Activated T-helper 1 cell treated with anti-CD3 and anti-CD28 coated beads, Interleukin-12 subunit alpha, Interleukin-12 subunit beta, Interleukin-2, Interleukin-4 antibody, amounts not matched to agents 30 ng/mL and 10 ng/mL and 1 ng/mL, durations not matched to agents 14 hours and 24 hours and 36 hours (primary cell): ENCODE measurements at places on chromosomes 6 and 20.
A peak's percentile ranks its signal among the peaks of the same experiment; 100 is the strongest.

DNA sequence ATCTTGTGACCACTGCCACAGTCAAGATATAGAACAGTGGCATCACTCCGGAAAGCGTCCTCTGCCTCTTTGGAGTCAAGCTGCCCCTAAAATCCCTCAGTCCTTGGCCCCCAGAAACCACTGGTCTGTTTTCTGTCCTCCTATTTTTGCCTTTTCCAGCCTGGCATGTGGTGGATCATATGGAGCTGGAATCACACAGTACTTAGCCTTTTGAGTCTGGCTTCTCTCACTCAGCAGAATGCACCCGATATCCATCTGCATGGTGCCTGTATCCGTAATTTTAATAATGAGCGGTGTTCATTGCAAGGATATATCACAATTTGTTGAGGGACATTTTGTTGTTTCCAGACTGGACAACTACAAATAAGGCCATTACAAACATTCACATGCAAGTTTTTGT lies 49.0 kb upstream of the STX16 start:
- H3K36me3 ChIP-seq, result no peaks in the 10 kb centered on the region
- DNase-seq, result no peak
- peaks cover 4% of the 10 kb centered on the region for H3K27me3 ChIP-seq
- no peaks in the 10 kb centered on the region for H3K4me1 ChIP-seq
- H3K4me3 ChIP-seq, result no peak overlapping the region

DNA sequence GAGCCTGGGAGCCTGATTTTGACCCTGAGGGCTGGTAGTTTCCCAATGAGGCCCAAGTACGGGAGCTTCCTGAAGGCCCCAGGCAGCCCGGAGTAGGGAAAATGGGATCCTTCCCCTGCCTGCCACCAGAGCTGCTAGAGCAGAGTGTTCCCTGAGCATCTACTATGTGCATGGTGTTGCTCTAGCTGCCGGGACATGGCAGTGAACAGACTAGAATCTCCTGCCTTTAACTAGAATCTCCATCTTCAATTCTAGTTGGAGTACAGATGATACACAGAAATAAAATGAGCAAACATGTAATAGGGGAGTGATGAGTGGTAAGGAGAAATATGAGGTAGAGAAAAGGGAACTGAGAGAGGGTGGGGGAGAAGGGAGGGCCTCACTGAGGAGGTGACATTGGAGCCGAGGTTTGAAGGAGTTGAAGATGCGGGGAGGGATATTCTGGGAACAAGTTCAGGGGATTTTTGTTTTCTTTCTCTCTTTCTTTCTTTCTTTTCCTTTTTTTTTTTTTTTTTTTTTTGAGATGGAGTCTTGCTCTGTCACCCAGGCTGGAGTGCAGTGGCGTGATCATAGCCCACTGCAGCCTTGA lies 18.5 kb downstream of the VSTM2L start:
- H3K36me3 ChIP-seq, result no peaks in the 10 kb centered on the region
- DNase-seq, result no peak
- H3K4me3 ChIP-seq, result no peak overlapping the region
- peak overlapping the region; percentile 20 for H3K27ac ChIP-seq

DNA sequence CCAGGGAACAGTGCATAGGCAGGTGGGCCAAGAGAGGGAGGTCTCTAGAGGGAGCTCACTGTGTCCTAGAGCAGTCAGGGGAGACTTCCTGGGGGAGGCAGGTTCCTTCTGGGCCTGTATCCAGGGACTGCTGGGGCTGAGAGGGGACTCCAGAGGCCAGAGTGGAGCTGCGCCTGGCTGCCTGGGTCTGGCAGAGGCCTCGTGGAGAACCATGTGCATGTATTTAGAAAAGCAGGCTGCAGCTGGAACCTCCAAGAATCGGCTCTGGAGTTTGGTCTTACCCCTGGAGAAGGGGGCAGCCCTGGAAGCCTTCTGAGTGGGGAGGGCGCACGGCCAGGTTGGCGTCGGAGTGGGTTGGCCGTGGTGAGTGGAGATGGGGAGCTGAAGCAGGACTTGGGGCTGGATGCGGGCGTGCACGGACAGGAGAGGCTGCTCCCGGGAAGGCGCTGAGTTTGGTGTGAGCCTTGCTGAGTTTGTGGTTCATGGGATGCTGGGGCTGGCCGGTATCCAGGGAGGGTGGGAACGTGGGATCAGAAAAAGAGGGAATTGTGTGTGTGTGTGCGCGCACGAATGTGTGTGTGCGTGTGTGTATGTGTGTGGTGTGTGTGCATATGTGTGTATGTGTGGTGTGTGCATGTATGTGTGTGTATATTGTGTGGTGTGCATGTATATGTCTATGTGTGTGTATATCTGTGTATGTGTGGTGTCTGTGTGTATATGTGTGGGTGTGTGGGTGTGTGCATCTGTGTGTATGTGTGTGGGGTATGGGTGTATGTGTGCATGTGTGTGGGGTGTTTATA lies 10.8 kb downstream of the VSTM2L start:
- H3K36me3 ChIP-seq, result no peaks in the 10 kb centered on the region
- DNase-seq, result no peak
- peaks cover 14% of the 10 kb centered on the region for H3K4me1 ChIP-seq

- no peaks in the 10 kb centered on the region for H3K27me3 ChIP-seq
- H3K4me1 ChIP-seq, result no peaks in the 10 kb centered on the region
- no peak for DNase-seq
Observed at GRCh38 chr6:48978016-48978415, 485.0 kb downstream of the MMUT start.

DNA sequence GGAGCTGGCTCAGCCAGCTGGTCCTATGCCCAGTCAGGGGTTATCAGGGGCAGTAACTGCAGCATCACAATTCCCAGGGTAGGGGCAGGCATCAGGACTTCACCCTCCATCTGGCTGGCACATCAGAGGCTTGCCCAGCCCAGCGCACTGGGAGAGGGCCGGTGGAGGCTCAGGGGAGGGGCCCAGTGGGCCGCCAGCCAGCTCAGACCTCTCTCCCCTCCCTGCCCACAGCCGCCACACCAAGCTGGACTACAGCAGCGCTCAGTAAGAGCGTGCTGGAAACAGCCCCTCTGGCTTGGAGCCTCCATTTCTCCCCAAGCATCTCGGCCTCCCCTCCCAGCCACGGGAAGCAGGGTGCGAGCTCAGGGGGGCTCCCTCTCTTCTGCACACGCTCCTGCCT lies 22.0 kb downstream of the ADA start:
- no peak overlapping the region for H3K4me3 ChIP-seq
- DNase-seq, result no peak
- no peak overlapping the region for H3K27ac ChIP-seq

GRCh38 chr20:15927893-15928650 lies 645.2 kb downstream of the KIF16B start:
- H3K4me3 ChIP-seq, result no peak overlapping the region
- no peaks in the 10 kb centered on the region for H3K4me1 ChIP-seq
- no peaks in the 10 kb centered on the region for H3K36me3 ChIP-seq
- no peak overlapping the region for H3K27ac ChIP-seq
- no peaks in the 10 kb centered on the region for H3K27me3 ChIP-seq
- DNase-seq, result no peak
